ENCODE measurements at places on chromosomes 7 and 10. TPM values are rescaled to one million over a fixed set of nuclear protein-coding genes. Genes with fewer than 3 reads are reported as not detected.
A peak's percentile ranks its signal among the peaks of the same experiment; 100 is the strongest.

DNA sequence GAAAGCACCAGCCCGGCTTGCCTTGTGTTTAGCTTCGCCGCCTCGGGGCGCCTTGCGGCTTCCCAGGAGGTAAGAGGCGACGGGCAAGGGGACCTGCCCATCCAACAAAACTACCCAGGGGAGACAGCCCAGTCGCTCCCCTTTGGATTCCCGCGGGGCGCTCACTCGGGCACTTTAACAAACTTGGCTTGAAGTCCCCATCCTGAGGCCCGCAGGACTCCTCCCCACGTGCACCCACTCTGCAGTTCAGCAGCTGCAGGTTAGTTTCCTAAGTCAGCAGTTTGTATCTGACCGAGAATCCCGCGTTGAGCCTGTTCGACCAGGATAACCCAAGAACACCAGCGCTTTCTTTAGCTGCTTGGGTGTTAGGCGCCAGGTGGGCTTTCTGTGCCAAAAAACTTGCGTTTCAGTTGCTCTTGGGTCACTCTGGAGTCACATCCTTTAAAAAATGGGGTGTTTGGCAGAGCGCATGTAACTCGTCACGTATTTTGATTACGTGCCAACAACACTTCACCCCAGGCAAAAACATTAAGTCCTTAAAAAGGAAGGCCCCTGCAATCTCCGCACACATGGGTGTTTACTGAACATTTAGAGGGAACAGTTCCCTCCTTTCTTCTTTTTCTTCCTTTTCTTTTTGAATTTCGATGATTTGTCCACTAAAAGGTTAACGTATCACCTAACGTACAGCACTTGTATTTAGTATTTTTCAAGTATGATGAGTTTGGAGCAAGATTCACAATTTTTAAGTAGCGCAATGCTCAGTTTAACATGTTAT lies 876 bp downstream of the DNAH11 start:
- peak; percentile 35 for DNase-seq

GRCh38 chr10:131803860-131804425 lies 96.9 kb upstream of the PPP2R2D start:
- no peak for DNase-seq

GRCh38 chr7:262251-262572 lies 27.8 kb upstream of the FOXL3 start:
- DNase-seq: peak; percentile 3

- DNase-seq: no peak
Measured at GRCh38 chr7:106731187-106731586, 70.2 kb upstream of the CCDC71L start.

Gene LIPN
- total RNA-seq: not detected

GRCh38 chr10:71297343-71297742 lies 21.7 kb upstream of the SLC29A3 start:
- DNase-seq: peak; percentile 17

- no peak for DNase-seq
Measured at GRCh38 chr10:106722524-106722923, 442.0 kb downstream of the SORCS1 start.

DNA sequence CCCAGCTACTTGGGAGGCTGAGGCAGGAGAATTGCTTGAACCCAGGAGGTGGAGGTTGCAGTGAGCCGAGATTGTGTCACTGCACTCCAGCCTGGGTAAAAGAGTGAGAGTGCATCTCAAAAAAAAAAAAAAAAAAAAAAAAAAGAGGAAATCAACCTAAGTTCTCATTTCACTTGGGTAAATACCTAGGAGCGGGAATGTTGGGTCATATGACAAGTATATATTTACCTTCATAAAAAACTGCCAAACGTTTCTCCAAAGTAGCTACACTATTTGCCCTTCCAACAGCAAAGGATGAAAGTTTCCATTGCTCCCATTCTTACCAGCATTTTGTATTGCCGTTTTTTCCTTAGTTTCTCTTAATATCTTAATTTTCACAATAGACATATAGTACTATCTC lies 9.8 kb downstream of the P4HA1 start:
- no peak for DNase-seq
